ENCODE measurements at places on chromosomes 5 and 9.
A peak's percentile ranks its signal among the peaks of the same experiment; 100 is the strongest.

DNA sequence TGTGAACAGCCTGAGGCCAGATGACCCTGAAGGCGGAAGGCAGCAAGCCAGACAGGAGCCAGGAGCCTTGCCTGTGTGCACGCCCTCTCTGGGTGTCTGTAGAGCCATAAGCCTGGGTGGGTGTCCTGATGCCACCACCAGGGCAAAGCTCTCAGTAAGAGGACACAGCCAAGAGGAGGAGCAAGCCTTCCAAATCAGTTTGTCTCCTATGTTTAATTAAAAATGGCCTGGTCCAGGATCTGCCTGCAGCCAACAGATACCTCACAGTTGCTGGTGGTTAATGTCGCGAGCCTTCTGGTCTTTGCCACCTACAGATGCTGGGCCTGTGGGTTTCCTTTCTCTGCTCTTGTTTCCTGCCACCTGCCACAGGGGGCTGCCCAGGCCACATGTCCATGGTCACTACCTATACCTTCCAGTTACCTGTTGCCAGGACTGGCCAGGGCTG, 56.9 kb downstream of the SYK start:
- DNase-seq = no peak

- peak; percentile 12 for DNase-seq
These were observed 1.3 kb downstream of the GNG10 start for GRCh38 chr9:111662576-111663300.

- DNase-seq = no peak
These were observed 14.8 kb upstream of the MARCHF6 start for GRCh38 chr5:10338686-10339057.

DNA sequence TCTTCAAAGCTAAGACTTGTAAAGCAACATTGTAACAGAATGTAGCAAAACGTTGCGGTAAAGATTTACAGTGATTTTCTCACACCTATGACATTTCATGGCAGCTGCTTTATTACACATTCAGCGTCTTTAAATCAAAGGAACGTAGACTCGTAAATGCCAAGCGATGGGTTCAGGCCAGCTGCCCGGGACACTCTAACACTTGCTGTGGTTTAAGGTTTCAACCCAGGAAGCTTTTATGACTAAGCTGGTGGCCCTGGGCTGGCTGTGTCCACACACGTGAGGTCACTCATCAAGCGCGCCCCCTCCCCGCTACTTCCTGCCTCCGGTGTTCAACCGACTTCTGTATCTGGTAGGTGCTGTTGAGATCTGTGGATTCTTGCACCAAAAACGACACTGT, 2.5 kb downstream of the SLC6A18 start:
- no peak for DNase-seq

GRCh38 chr5:52985306-52985705, 3.8 kb upstream of the ITGA2 start:
- no peak for DNase-seq

DNA sequence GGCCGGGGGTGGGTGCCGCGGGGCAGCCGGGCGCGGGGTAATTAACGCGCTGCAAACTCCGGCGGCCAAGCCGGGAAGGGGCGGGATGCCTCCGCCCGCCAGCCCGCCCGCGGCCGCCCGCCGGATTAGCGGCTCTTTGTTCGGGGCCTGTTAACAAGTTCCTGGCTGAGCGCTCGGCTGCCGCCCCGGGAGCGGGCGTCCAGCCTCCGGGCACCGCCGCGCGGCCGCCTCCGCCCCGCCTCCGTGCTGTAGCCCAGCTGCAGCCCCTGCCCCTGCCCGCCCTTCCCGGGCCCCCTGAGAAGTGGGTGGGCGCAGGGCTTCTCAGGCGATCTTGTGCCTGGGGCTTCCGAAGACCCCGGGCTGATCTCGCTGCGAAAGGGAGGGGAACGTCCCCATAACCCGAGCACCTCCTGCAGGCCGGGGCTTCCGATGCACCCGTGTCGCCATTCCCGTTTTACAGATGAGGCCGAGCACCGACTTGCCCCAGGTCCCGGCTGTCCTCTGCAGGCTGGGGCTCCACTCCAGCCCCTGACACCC, 7.5 kb downstream of the UNC5A start:
- DNase-seq = no peak

DNA sequence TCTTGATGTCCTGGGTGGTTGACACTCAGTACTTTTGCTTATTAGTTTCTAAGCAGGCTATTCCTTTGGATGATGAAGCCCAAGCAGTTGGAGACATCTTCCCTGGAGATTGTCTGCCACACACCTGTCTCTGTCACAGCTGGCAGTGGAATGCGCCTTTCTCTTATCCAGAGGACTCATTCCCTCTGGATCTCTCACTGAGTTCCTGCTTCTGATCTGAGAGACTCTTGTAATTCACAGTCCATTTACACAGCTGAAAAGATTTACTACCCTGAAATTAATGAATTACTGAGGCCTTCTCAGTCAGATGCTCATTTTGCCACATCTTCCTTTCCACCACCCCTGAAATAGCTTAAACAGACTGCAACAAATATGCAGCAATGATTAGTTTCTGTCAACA, 15.9 kb downstream of the TAL2 start:
- no peak for DNase-seq

GRCh38 chr5:102624405-102624804, 125.6 kb upstream of the SLCO6A1 start:
- DNase-seq = no peak

GRCh38 chr5:138909734-138910133, 34.6 kb upstream of the LRRTM2 start:
- DNase-seq = no peak

- no peak for DNase-seq
These were observed 20.8 kb downstream of the TMEM245 start for GRCh38 chr9:109098960-109099308.

DNA sequence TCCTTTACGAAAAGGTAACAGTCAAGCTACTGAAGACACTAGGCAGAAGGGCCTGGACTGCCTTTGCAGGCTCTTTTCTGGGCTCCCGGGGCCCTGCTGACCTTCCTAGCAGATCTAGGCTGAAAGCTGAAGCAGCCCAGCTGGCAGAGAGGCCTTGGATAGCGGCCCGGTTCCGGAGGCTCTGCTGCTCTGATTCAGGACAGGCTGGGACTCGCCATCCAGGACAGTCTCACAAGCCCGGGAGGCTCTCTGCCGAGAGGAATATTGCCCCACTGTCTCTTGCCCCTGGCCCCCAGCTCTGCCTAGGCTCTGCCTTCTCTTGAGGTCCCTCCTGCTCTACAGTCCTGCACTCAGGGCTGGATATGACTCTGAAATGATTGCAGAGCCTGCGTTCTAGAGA, 67.8 kb downstream of the PSD2 start:
- no peak for DNase-seq

- DNase-seq = no peak
These were observed 5.1 kb upstream of the ARSI start for GRCh38 chr5:150307617-150308426.

- DNase-seq = no peak
These were observed 11.2 kb upstream of the PCDH1 start for GRCh38 chr5:141889282-141889871.

DNA sequence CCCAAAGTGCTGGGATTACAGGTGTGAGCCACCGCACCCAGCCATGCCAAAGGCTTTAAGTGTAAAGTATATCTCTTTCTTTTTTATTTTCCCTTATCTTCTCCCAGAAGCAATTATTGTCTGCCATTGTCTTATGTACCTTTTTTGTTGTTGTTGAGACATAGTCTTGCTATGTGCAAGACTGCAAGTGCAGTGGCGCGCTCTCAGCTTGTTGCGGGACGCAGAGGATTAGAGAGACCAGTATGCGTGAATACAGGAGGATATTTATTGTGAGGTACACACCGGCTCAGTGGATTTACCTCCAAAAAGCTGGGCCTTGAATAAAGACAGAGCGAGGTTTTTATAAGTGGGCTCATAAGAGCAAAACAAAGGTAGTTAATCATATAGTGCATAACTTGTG, 11.8 kb downstream of the TMEM38B start:
- DNase-seq = no peak

DNA sequence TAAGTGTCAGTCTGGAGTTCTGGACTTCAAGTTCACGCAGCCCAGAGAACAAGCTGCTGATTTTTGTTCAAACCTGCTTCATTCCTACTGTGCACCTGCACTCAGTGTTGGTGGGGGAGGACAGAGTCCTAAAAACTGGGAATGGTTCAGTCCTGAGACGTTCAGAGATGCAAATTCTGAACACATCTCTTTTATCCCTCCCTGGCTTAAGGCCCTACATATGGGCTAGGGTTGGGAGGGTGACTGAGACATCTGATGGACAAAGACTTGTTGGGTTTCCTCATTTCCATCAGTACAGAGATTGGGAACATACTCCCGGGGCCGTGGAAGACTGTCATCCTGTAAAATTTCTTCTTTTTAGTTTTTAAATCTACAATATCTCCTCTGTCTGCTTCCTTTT, 83.0 kb upstream of the TTC23L start:
- DNase-seq = no peak

DNA sequence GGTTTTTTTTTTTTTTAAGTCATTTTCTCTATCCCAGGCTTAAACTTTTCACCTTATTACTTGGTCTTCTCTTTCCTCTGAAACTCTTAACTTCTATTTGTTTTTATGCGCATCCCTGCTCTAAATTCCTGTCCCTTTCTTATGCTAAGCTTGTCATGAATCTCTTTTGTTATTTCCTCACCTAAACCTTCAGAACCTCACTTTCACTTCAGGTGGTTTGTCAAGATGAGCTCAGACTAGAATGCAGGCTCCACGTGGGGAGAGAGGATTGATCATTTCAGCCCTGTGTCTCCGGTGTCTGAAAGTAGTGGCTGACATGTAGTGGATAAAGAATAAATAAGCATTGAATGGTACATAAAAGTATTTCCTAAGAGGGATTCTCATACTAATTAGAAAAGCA, 63.6 kb downstream of the ANXA1 start:
- no peak for DNase-seq

DNA sequence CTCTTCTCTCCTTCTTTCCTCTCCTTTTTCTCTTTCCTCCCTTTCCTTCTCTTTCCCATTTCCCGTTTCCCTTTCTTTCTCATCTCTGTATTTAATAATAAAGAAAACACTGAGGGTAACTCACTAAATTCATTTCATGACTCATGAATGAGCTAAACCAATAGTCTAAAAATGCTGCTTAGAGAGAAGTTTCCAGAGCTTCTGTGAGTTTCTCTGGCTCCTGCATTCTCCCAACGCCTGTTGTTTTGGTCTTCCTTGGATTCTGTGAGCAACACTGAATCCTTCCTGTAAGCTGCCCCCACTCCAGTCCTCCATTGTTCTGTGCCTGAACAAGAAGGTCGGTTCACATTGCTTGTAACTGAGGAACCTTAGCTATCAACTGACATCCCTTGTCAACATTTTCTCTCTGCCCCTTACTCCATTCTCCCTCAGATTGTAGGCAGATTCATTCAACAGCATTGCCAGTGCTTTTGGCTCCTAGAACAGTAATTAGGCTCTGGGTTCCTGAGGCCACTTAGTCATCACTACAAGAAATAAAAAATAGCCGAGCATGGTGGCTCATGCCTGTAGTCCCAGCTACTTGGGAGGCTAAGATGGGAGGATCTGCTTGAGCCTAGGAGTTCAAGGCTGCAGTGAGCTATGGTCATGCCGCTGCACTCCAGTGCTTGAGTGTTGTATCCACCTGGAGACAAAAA, 237.7 kb upstream of the KLF4 start:
- DNase-seq = no peak

- no peak for DNase-seq
These were observed 17.1 kb downstream of the RGS3 start for GRCh38 chr9:113480612-113481011.

GRCh38 chr9:138121438-138122050, 244.0 kb downstream of the CACNA1B start:
- DNase-seq = no peak

- no peak for DNase-seq
These were observed 5.3 kb downstream of the PRELID2 start for GRCh38 chr5:145829708-145830361.

DNA sequence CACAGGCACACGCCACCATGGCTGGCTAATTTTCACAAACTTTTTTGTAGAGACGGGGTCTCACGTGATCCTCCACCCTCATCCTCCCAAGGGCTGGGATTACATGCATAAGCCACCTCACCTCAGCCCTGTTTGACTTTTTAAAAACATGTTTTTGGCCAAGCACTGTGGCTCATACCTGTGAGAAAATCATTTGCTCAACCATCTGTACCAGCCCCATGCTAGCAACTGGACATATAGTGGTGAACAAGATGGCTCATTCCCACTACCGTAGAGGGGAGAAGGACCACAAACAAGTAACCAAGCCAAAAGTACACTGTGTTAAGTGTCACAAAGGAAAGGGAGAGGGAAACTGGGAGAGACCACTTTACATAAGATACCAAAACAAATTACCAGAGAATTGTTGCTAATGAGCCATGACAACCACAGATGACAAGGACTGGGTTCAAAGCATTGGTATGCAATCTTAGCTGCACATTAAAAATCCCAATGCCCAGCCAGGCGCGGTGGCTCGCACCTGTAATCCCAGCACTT, 19.2 kb downstream of the PPP2CA start:
- DNase-seq = no peak

- no peak for DNase-seq
These were observed 43.0 kb upstream of the GAS1 start for GRCh38 chr9:86990290-86990689.

GRCh38 chr5:134556994-134557393, 31.5 kb downstream of the JADE2 start:
- DNase-seq = no peak

DNA sequence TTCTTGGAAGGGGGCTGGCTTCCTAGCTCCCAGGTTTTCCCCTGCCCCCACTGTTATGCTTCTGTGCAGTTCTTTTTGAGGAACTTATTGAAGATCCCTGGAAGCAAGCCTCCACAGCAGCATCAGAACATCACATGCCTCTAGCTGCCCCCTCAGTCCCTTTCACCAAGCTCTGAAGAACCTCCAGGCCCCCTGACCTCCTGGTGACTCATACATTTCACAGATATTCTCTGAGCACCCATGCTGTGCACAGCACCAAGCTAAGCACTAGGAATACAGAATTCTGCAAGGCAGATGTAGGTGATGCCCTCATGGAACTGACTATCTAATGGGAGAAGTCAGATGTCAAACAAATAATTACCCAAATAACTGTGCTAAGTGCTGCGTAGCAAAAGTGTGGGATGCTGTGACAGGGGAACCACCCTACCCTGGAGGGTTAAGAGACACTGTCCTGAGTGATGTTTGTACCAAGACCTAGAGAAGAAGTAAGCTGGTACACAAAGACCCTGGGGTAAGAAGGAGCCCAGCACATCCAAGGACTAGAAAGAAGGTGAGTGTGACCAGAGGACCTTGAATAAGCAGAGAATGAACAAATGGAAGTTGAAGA, 213.7 kb upstream of the NR4A3 start:
- DNase-seq = no peak

- no peak for DNase-seq
These were observed 20.2 kb downstream of the ALDH1A1 start for GRCh38 chr9:72932619-72933018.
